ENCODE measurements at places on chromosomes 1 and 21.

- DNase-seq = no peak
Observed at GRCh38 chr21:38789275-38789674, 16.5 kb upstream of the ETS2 start.

DNA sequence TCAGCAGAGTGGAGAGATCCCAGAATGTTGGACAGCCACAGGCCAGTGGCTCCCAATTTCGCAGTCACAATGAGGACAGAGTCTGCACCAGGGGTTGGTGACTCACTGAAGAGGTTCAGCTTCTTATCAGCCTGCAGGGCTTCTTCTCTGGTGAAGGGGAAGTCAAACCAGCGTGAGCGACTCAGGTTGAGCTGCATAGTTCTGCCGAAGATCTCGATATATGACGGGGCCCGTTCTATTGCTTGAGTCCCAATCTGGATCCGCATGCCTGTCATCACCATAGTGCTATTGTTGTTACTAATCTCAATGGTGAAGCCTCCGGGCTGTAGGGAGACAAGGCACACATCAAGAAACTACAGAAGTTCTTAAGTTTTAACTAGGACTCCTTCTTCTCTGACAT is 58.5 kb downstream of the UBR4 start:
- no peak for DNase-seq

DNA sequence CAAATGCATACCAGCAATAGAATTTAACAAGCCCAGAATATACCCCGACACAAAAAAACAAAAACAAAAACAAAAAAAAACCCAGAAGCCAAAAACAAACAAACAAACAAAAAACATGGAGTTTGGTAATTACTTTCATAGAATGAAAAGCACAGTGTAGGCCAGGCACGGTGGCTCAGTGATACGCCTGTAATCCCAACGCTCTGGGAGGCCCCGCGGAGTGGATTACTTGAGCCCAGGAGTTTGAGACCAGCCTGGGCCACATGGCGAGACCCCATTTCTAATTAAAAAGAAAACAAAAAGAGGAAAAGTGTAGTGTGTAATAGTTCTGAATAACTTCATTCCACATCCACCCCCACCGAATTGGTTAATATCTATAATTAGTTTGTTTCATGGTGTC is 1265.7 kb downstream of the NCAM2 start:
- DNase-seq = no peak

GRCh38 chr1:7543718-7544090 is 227.4 kb upstream of the VAMP3 start:
- DNase-seq = no peak

DNA sequence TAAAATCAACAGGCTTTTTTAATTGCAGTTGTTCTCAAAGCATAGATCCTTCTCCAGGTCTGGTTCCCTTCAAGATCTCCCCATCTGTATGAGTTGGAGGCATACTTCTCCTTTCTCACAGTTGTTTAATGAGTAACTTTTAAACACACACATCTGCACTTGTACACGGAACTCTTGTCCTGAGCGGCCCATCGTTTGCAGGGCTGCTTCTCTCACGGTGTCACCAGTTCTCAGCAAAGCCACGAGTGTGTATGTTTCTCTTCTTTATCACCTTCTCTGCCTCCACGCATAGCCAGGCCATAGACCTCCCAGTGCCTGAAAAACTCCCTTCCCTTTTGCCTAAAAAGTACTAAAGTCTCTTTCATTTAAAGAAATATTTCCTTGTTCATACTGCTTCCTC is 68.7 kb upstream of the ROR1 start:
- DNase-seq = no peak

- no peak for DNase-seq
Observed at GRCh38 chr1:244854166-244854565, 10.2 kb downstream of the HNRNPU start.

DNA sequence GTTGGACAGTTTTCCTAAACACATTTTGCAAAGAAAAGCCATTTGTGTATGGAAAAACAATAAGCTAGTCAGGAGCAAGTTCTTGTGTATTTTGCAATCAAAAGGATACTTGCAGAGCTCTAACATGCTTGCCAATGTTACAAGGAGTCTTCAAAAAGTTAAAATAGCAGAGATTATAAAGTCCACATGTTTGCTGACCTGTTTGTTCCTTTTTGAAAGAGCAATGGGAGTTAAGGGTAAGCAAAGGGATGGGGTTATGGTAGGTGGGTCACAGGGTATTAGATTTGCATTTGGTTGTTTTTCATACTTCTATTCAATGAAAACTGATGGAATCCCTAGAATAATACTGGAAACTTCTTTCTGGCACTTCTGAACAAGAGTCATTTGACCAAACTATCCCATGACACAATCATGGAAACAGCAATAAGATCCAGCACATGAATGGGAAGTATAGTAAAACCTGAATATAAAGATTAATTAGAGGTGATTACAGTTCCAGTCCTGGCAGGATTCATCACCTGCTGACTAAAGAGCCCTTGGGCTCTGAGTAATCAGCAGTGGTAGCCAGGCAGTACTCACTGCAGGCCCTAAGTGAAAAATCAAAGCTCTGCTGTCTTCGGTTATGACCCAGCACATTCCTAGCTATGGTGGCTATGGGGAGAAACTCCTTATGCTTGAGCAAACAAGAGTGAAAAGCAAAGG is 27.1 kb upstream of the ZC3H11B start:
- DNase-seq = no peak

- no peak for DNase-seq
Observed at GRCh38 chr1:8693107-8693506, 124.3 kb downstream of the RERE start.

DNA sequence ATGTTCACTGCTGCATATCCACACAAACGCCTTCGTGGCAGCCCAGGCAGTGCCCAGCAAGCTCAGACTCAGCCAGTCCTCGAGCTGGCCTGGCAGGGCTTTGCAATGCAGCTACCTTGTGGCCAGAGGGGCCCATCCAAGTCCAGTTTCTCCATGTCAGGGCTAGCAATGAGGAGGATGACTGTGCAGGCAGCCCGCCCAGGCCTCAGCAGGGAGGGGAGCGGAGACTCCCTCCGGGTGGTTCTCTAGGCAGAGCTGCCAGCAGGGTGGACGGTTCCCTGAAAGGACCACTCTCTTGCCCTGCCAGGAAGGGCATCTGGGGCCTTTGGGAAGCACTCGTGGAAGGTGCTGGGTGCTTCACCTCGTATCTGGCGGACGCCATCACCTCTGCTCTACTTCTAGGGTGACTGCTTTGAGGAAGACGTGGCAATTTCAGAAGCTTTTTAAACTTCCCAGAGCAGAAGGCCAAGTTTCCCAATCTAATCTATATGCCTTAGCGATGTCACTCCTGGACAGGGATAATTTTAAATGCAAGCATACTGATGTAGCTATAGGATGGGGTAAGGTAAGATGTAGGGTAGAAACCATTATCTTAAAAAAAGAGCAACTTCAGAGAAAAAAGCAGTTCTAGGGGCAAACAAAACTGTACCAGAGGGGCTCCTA is 56.2 kb downstream of the RUNX1 start:
- no peak for DNase-seq

- DNase-seq = no peak
Observed at GRCh38 chr21:38596264-38597042, 98.2 kb upstream of the ERG start.

GRCh38 chr21:32595431-32595830 is 10.1 kb upstream of the TCP10L start:
- no peak for DNase-seq

DNA sequence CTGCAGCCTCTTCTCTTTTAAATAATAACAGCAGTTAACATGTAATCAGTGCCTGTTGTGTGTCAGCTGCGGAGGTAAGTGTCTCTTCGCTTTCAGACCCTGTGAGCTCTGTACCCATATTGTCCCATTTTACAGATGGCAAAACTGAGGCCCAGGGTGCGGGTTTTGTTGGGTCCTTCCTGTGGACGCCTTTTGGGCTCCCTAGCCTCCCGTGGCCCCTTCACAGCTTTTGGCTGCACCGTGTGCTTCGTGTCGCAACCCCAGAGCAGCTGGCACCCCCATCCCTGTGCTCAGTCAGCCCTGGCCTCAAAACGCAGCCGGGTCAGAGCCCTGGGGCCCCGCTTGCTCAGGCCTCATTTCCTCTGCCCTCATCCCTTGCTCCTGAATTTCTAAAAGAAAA is 53.8 kb downstream of the TLR5 start:
- DNase-seq = no peak

DNA sequence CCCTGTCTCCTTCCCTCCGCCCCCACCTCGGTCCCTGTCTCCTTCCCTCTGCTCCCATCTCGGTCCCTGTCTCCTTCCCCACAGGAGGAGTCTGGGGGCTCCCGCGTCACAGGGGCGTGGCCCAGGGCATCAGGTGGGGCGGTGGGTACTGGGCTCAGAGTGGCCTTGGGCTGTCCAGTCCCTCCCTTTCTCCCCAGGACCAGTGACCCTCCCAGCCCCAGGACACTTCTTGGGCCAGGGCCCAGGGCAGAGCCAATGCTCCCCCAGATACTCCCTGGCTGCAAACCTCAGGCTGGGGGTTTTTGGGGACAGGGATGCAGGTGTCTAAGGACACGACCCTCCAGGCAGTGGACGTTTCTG is 6.8 kb upstream of the RNF223 start:
- DNase-seq = no peak

GRCh38 chr1:207833381-207833780 is 77.5 kb downstream of the CD34 start:
- DNase-seq = no peak

- no peak for DNase-seq
Observed at GRCh38 chr21:31538816-31539215, 120.7 kb upstream of the SOD1 start.

GRCh38 chr1:94438692-94439276 is 20.6 kb downstream of the ABCD3 start:
- no peak for DNase-seq

DNA sequence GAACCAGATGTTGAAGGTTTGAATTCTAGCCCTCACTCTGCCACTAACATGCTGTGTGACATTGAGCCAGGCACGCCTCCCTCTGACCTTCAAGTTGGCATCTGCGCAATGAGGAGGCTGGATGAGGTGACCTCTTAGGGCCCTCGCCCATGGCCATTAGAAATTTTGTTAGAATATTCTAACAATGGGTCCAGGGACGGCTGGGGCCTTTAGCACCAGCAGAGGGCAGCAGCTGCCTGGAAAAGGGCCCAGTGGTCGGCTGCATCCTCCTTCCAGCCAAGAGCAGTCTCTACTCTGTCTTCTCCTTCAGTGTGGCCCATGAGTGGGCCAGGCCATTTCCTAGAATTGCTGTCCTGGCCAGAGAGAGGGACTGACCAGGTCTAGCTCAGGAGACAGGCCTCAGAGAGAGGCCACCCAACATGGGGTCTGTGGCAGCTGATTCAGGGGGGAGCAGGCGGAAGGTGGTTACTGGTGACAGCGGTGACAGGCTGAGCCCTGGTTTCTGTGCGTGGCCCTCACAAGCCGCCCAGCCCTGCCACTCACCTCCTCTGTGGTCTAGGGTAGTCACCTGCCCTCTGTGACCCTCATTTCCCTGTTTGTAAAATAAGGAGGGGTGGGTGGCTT is 101.3 kb upstream of the ACTL8 start:
- DNase-seq = peak; percentile 66

- DNase-seq = no peak
Observed at GRCh38 chr1:198499588-198499987, 40.9 kb downstream of the ATP6V1G3 start.

DNA sequence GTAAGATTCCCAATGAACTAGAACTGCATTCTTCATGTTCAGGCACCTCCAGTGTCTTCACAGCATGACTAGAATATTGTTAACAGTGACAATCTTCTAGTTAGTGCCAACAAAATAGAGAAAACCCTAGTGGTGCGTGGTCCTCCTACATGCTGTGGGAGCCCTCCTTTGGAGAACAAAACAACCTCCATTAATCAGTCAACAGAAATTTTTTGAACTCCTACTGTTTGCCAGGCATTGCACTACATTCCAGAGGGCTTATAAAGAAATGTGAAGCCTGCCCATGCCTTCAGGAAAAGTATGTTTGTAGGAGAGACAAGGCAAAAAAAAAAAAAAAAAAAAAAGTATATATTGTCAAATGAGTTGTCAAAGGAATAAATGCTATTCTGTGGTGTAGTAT is 252.7 kb downstream of the LRRC40 start:
- DNase-seq = no peak

- DNase-seq = no peak
Observed at GRCh38 chr1:88455621-88456256, 228.3 kb upstream of the PKN2 start.

GRCh38 chr1:183710333-183710732 is 57.2 kb upstream of the APOBEC4 start:
- DNase-seq = no peak

DNA sequence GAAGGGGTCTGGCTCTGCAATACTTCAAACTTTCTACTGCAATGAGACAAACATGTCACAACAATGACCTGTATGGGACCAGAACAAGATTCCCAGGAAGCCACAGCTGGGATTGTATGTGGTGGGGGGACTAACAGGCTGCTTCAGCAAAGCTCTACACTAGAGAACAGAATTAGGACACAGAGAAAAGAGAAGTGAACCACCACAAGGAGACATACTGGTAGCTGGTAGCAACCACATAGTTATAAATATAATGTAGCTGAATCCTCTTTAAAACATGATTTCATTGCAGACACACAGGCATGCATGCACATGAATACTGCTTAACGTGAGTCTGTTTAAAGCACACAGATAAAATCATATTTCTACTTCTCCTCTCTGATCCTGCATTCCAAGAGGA is 3.5 kb upstream of the ILDR2 start:
- DNase-seq = no peak

GRCh38 chr1:24317081-24317480 is 2.1 kb upstream of the GRHL3 start:
- no peak for DNase-seq

DNA sequence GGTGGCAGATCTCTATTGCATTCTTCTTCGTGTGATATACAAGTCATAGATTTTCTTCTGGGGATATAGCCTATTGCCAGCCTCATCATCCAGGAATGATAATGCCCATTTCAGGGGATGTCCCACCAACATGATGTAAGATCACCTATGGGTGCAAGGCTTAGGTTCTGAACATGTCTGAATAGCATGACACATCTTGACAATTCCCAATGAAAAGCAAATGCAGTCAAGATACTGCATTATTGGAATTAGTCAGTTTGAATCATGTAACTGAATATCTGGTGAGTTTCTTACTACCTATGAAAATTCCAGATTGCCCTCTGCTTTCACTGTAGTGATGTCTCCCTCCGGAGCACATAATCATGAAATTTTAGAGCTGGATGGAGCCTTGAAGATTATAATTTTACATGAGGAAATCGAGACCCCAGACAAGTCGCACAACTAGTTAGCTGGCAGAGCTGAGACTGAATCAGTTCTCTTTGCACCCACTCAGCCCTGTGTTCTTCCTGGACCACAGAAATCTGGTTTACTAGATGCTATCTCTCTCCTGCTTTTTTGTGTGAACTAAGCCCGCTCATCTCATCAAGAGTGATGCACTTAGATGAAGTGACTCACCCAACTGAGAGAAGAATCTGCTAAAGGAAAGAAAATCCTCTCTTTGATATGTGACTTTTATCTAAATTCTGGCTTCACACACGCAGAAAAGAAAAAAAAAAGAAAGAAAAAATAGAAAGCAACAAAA is 65.0 kb downstream of the WDR64 start:
- DNase-seq = no peak

GRCh38 chr1:76928522-76928921 is 61.2 kb downstream of the ST6GALNAC5 start:
- DNase-seq = no peak

- DNase-seq = no peak
Observed at GRCh38 chr1:47635597-47635996, 197.8 kb downstream of the FOXD2 start.

GRCh38 chr1:227880342-227880924 is 65.0 kb downstream of the PRSS38 start:
- no peak for DNase-seq
